SJSA1 (cell line): ENCODE measurements at places on chromosomes 4 and X. TPM values are rescaled to one million over a fixed set of nuclear protein-coding genes. Genes with fewer than 3 reads are reported as not detected.

BGN gene
- total RNA-seq = 0.08 TPM in 1 of 2 replicates, not detected in the other

DNA sequence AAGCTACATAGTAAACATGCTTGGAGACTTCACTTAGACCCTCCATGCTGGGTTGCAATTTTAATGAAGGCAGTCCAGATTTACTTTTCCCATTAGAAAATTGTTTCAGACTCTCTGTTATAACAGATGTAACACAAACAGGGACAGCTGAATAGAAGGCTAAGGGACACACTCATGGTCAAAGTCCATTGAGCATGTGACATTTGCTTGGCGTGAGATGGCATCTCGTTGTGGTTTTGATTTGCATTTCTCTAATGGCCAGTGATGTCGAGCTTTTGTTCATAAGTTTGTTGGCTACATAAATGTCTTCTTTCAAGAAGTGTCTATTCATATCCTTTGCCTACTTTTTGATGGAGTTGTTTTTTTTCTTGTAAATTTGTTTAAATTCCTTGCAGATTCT, 358.2 kb upstream of the CLNK start:
- H3K27me3 ChIP-seq = no peaks in the 10 kb centered on the region
- H3K4me3 ChIP-seq = no peak overlapping the region
- no peaks in the 10 kb centered on the region for H3K36me3 ChIP-seq
- no peak for DNase-seq

DNA sequence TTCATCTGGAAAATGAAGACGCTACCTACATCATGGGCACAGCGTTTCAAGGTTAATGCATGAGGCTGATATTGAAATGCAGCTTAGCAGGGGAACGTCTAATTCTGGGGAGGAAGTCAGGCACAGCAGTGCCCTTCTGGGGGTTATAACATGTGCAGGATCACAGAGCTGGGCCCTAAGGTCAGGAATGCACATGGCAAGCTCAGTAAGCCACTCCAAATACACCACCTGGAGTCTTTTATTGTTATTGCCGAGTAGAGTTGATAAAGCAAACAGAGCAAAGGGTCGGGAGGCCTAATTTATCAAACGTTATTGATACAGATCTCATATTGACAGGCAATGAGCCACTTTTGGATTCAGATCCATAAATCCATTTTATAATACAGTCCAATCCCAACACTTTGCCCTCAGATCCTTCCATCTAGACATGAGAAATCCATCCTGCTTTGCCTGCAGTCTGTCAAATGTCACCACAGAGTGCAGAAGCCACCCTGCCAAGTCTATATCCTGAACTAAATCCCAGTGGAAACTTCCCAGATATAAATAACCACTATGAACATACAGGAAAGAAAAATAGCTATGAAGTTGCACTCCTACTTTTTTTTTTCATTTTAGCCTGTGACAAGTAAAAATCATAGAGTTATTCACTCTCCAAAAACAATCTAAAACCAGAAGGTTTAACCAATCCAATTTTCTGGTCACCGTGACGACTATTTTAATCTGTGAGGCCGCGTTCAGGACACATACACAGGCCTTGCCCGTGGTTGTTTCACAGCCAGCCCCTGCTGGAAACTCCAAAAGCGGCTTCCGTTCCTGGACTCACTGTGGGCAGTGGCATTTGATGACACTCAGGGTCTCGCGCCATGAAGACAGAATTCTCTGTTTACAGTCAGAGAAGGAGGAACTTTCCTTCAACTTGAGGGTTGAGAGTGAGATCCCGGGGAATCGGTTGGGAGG, 335.4 kb downstream of the DHX15 start:
- H3K4me1 ChIP-seq = no peaks in the 10 kb centered on the region
- no peak overlapping the region for H3K27ac ChIP-seq
- H3K36me3 ChIP-seq = no peaks in the 10 kb centered on the region
- H3K27me3 ChIP-seq = no peaks in the 10 kb centered on the region
- no peak overlapping the region for H3K4me3 ChIP-seq
- DNase-seq = no peak

DNA sequence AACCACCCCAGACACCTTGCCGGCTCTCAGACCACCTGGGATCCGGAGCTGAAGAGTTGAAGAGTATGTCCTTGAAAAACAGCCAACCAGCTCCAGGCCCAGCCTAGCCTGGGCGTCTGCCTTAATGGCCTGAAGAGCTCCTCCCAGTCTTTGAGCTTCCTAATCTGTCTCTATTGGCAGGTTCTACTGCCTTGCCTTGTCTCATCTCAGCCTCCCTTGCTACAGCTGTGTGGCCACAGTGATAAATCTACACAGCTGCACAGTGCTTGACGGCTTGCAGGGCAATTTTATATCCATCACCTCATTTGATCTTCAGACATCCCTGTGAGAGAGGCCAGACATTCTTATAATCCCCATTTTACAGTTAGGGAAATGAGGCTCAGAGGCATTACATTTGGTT, 19.9 kb downstream of the AWAT2 start:
- no peak overlapping the region for H3K4me3 ChIP-seq
- no peak overlapping the region for H3K27ac ChIP-seq
- no peaks in the 10 kb centered on the region for H3K4me1 ChIP-seq
- DNase-seq = no peak

DNA sequence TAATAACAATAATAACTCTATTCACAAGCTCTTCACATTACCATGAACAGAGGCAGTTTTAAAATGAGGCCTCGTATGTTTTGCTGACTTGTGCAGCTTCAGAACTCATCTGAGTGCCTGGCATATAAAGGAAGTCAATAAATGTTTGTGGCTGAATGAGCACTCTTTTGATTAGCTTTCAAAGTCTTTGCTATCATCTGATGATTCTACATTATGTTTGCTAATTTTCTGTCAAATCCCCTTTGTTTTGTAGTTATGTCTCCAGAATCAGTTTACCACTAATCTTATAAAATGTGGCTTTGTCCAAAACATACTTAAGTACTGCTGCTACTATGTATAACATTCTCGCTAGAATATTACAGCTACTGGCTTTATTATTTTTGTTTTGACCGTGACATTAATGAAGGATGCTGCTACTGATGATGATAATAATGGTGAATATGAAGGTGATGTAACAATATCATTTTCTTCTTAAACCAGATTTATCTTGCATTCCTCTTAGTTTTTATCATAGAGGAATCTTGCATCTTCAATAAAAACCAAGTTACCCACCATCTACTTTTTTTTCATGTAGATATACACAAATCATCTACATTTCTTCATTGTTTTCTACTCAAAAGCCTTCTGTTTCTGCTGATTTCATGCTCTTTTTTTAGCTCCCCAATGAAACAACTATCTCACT, 384.5 kb downstream of the NAF1 start:
- H3K27ac ChIP-seq = no peak overlapping the region
- no peaks in the 10 kb centered on the region; the same call in 1 of the 2 replicates for H3K27me3 ChIP-seq
- no peaks in the 10 kb centered on the region for H3K4me1 ChIP-seq

DNA sequence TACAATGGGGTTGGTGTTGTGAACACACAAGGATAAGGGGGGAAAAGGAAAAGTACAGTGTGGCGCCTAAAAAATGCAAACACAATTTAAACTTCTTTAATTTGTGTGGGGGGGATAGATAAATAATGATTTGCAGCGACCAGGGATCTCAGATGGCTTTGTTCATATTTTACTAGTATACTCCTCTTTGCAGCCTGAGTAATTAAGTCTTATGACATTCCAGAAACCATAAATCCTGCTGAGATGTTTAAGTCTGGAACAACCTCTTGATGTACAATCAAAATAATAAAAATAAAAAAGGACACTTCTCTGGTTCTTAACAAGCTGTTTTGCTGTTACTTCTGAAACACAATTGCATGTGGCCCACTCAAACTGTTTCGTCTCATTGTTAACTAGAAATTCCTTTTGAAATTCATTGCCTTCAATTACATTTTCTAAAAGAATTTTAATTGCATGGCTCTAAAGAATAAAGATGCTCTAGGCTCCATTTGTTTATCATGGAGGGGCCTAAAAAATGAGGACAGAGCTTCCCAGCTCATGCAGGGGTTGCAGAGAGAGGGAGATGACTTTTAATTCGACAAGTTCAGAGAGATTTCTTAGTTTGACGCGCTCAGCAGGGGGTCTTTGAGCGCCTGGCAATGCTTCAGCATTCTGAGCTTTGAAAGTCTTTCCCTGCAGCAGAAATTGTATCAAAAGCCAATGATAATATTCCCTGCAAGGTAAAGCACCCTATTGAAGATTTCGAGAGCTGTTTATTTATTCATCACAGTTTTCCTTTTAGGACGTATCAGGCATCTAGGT, 892.4 kb upstream of the TENM3 start:
- DNase-seq = no peak
- no peak overlapping the region for H3K4me3 ChIP-seq
- no peak overlapping the region for H3K27ac ChIP-seq
- H3K27me3 ChIP-seq = peaks cover 6% of the 10 kb centered on the region; the same call in 1 of the 2 replicates
- no peaks in the 10 kb centered on the region for H3K36me3 ChIP-seq

WWC2 gene
- 42.5 and 55.5 TPM in 2 replicates for total RNA-seq

- no peaks in the 10 kb centered on the region for H3K27me3 ChIP-seq
- no peaks in the 10 kb centered on the region for H3K36me3 ChIP-seq
- no peak for DNase-seq
- H3K4me1 ChIP-seq = peaks cover 2% of the 10 kb centered on the region; the same call in 1 of the 2 replicates
- no peak overlapping the region for H3K27ac ChIP-seq
Observed at GRCh38 chr4:146582864-146583263, 55.8 kb upstream of the POU4F2 start.

CCDC120 gene
- total RNA-seq = 0.58 TPM in 1 of 2 replicates, not detected in the other

- no peaks in the 10 kb centered on the region for H3K4me1 ChIP-seq
- H3K27me3 ChIP-seq = no peaks in the 10 kb centered on the region
- H3K36me3 ChIP-seq = no peaks in the 10 kb centered on the region
- H3K27ac ChIP-seq = no peak overlapping the region
- DNase-seq = no peak
- no peak overlapping the region for H3K4me3 ChIP-seq
Observed at GRCh38 chr4:42352049-42352448, 45.2 kb upstream of the SHISA3 start.

GRCh38 chr4:101284546-101284945, 62.8 kb downstream of the PPP3CA start:
- no peak overlapping the region for H3K4me3 ChIP-seq
- DNase-seq = no peak
- peaks cover 4% of the 10 kb centered on the region; the same call in 1 of the 2 replicates for H3K4me1 ChIP-seq

GAGE1 gene
- total RNA-seq = not detected in 2 replicates

DNA sequence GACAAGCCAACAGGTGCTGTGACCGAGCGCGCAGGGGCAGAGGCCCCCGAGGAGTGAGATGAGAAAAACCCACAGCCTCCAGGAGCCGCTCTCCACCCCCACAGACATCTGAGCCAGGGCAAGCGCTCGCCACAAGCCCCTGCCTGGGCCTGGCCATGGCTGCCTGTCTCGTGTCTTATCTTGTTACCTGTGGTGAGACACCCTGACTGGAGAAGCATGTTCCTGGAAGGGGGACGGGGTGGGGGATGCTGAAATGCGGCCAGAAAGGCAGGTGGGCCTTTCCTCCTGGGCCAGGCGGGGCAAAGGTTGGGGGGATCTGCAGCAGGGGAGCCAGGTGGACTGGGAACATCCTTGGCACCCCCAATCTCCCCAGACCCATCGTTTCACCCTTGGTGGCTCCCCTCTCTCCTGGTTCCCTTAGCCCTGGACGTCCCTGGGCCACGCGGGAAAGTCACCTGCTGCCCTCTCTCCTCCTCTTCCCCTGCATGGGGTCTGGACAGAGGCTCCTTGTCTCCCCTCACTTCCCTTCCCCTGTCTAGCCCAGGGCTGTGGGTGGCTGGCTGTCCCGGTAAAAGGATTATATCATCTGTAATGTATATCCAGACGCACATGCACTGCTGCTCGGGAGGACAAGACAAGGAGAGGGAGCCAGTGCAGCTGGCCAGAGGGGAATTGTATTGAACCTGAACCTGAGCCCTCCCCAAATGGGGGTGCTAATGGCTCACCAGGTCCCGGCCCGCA, 8.4 kb upstream of the DUSP9 start:
- no peaks in the 10 kb centered on the region for H3K36me3 ChIP-seq
- no peak for DNase-seq
- H3K4me1 ChIP-seq = no peaks in the 10 kb centered on the region; the same call in 1 of the 2 replicates
- no peak overlapping the region for H3K4me3 ChIP-seq
- H3K27ac ChIP-seq = no peak overlapping the region

DNA sequence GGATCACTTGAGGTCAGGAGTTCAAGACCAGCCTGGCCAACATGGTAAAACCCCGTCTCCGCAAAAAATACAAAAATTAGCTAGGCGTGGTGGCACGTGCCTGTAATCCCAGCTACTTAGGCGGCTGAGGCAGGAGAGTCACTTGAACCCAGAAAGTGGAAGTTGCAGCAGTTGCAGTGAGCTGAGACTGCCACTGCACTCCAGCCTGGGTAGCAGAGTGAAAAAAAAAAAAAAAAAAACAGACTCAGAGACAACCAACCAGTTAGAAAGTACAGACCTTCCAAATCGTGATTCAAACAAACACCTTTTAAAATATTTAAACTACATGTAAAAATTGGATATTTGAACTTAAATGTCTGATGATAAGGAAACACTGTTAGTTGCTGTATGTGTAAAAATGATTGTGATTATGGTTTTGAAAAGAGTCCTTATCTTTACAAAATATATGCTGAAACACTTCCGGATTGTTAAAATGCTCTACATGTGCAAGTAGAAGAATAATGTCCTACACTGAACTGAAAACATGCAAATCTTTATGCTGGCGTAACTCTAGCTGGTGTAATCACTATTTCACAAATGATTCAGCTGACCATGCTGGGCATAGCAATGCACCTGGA, 37.8 kb downstream of the SH3KBP1 start:
- DNase-seq = no peak
- H3K27me3 ChIP-seq = no peaks in the 10 kb centered on the region
- no peak overlapping the region for H3K27ac ChIP-seq
- no peak overlapping the region for H3K4me3 ChIP-seq
- H3K36me3 ChIP-seq = no peaks in the 10 kb centered on the region

SSX2B gene
- not detected in 2 replicates for total RNA-seq

DNA sequence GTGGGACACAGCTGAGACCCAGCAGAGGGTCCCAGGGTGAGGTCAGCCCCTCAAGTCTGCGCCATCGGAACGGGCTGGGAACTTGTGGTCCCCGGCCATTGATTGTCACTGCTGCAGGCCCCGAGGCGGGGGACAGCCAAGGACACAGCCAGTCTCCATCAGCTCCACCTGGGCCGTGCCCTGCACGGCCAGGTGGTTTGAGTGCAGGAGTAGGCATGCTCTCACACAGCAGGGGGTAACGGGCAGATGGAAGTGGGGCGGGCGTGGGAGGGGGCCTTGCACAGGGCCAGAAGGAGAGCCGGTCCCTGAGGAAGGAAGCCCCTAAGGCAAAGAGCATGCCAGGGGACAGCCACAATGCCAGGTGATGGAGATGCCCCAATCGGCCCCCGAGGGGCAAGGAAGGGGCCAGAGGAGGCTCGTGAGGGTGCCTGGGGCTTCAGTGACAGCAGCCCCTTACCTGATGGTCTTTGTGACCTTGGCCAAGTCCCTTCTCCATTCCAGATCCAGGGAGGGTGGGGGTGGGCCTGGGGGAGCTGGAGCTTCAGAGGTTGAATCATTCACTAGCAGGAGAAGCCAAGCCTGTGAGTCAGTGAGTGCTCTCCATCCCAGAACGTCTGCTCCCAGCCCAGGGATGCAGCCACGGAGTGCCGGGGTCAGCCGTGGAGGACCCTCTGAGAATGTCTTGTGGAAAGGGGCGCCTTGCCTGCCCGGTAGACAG, 2.3 kb downstream of the ATP2B3 start:
- H3K36me3 ChIP-seq = no peaks in the 10 kb centered on the region
- DNase-seq = no peak
- H3K4me1 ChIP-seq = no peaks in the 10 kb centered on the region
- no peak overlapping the region for H3K4me3 ChIP-seq
- H3K27me3 ChIP-seq = peaks cover 3% of the 10 kb centered on the region; the same call in 1 of the 2 replicates
- H3K27ac ChIP-seq = no peak overlapping the region
